ENCODE measurements at places on chromosomes 2 and 18.

DNA sequence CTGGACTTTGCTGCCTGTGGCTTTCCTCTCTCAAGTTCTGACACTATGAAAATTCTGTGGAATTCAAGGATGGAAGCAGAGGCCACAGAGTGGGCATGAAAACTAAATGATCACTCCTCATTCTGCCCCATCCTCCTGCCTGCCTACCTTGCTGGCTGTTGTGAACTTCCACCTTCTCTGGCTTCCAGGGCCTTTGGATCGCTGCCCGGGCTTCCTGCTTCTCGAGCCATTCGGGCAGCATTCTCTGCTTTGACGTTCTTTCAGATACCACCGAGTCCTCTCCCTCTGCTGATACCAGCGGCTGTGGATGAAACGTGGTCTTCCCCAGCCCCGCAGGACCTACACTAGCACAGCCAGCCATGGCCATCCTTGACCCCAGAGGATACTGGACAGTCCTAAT lies 327.7 kb upstream of the SLC14A2 start:
- DNase-seq, result no peak

DNA sequence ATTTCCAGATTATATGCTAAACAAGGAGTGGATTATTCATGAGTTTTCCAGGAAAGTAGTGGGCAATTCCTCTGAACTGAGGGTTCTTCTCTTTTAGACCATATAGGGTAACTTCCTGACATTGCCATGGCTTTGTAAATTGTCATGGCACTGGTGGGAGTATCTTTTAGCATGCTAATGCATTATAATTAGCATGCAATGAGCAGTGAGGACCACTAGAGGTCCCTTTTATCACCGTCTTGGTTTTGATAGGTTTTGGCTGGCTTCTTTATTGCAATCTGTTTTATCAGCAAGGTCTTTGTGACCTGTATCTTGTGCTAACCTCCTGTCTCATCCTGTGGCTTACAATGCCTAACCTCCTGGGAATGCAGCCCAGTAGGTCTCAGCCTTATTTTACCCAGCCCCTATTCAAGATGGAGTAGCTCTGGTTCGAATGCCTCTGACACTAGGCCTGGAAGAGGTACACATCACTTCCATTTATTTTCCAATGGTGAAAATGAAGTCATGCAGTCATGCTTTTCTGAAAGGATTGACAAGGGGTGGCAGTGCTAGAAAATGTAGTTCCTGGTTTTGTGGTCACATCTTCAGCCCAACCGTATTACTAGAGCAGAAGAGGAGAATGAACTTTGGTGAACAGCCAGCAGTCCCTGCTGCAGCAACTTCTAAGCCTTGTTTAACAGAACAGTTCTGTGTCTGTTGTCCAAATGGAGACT lies 26.6 kb upstream of the ITGA4 start:
- DNase-seq, result no peak

GRCh38 chr18:59059140-59059539 lies 80.5 kb upstream of the SEC11C start:
- no peak for DNase-seq

DNA sequence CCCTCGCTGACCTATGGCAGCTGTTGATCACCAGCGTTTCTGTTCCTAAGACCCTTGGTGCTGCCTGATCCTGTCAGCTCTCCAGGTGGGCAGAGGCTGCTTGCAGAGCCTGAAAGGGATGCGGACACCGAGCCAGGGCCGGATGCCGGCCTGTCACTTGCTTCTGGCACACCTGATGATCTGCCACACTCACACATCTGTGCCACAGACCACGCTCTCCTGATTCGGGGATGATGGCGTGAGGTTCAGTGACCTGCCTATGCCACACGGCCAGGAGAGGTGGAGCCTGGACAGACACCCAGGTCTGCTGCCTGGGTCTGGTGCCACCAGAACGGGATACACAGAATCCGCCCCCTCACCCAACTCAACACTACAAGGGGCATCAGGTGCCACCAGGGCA lies 129.4 kb upstream of the GLI2 start:
- no peak for DNase-seq

DNA sequence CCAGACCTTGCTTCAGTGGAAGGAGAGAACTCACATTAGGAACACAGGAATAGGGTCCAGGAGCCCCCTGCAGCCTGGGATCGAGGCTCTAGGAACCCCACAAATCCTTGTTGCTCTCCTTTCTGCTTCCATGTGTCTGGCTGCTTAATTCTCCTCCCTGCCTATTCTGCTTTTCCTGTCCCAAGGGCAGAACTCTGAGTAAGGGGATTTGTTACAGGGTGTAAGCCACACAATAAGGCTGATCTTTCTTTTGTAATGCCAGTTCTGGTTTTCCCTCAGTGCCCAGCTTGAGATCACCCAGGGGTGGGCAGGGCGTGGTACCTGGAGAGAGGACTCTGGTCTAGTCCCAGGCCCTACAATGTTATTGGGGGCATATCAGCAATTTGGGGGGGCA lies 119.6 kb upstream of the MGAT5 start:
- DNase-seq, result no peak

DNA sequence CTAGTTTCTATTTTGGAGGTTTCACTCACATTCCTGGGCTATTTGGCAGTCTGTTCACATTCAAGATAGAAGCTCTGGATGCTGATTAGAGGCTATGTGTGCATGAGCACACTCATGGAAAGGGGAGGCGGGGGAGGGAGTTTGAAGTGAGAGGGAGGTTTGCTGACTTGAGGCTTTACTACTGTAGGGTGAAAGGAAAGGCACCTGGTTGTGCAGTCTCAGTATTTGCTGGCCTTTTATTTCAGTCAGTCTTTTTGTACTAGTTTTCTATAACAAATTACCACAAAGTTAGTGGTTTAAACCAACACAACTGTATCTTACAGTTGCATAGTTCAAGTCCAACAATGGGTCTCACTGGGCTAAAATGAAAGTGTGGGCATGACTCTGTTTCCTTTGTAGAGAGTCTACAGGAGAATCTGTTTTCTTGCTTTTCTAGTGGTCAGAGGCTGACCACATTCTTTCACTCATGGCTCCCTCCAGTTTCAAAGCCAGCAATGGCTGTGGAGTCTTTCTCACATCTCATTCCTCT lies 47.7 kb upstream of the NR4A2 start:
- no peak for DNase-seq

DNA sequence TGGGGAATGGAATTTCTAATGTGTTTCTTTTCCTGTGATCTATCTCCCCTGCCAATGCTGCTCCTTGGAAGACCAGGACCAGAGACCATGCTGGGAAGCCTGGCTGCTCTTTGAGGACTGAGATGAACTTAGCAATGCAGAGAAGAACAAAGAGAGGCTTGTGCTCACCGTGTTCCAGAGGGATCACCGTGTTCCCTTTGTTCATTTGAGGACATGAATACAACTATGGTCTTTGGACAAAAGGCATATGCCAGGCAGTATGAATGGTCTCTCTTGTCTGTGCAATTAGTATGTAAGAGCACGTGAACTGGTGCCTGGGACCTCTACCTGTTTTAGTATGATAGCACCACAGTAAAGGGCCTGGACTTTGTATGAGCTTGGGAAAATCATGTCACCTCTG lies 139.9 kb downstream of the TDRD15 start:
- no peak for DNase-seq

Data from activated gamma-delta T cell treated with anti-CD3 and anti-CD28 coated beads, Interleukin-2, amount 50 U/mL, for 16 hours (primary cell).